ENCODE measurements at places on chromosomes 2 and 18.

GRCh38 chr2:8289111-8289510 is 392.7 kb upstream of the ID2 start:
- no peak for DNase-seq

DNA sequence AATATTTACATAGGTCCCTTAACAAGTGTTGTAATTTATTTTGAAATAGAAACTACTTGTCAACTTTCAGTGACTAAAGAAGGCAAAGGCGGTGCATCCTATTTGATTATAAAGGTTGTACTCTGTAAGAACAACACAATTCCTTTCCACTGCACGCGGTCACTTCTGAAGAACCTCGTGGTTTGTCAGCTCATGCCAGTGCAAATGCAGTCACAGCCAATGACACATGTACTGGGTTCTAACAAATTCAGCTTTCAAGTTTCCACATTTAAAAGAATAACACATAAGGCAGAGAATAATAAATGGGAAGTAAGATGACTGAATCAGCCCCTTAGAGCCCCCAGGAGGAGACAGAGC is 39.7 kb downstream of the CYB5A start:
- DNase-seq = no peak

DNA sequence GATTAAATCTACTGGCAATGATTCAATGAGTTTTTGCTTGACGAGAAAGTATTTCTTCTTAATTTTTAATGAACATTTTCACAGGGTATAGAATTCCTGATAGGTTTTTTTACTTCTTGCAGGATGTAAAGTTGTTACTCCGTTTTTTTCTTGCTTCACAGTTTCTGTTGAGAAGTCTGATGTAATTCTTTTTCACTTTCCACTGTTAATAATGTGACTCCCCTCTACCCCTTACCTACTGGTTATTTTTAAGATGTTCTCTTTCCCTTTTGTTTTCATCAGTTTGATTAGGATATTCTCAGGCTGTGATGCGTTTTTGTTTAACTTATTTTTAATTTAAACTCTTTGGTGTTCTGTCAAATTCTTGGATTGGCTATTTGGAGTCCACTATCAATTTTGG is 933.9 kb upstream of the PIK3C3 start:
- no peak for DNase-seq

GRCh38 chr2:37683921-37684780 is 12.7 kb upstream of the CDC42EP3 start:
- DNase-seq = no peak

DNA sequence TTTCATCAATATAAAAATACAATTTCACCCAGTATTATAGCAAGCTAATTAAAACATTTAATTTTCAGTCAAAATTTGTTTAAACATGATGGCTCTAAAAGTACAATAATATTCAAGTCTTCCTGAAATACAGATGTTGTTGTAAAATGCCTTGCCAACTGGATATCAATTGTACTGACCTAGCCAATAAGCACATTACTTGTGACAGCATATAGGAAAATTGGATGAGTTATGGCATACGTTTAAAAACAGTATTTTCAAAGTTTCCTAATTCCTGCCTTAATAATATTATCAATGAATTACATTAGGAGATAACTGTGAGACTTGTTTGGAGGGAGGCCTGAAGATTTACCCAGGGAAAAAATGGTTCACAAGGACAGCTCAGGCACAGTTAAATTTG is 336.9 kb upstream of the CDH20 start:
- no peak for DNase-seq

DNA sequence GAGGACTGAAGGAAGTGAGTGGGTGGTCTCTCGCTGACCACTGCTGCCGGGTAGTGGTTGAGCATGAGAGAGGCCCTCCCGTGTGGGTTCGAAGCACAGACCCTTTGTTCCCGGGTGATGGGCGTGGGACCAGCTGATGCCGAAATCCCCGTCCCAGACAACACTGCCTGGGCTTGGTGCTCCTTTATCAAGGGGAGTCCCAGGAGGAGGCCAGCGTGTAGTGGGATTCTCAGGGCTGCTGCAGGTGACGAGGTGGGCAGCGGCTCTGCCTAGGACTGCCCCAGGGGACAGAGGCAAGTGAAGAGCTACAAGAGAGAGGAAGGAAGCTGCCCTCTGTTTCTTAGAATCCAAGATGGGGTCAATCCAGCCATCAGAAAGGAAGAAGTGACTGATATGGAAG is 251.3 kb upstream of the PXDN start:
- DNase-seq = no peak

DNA sequence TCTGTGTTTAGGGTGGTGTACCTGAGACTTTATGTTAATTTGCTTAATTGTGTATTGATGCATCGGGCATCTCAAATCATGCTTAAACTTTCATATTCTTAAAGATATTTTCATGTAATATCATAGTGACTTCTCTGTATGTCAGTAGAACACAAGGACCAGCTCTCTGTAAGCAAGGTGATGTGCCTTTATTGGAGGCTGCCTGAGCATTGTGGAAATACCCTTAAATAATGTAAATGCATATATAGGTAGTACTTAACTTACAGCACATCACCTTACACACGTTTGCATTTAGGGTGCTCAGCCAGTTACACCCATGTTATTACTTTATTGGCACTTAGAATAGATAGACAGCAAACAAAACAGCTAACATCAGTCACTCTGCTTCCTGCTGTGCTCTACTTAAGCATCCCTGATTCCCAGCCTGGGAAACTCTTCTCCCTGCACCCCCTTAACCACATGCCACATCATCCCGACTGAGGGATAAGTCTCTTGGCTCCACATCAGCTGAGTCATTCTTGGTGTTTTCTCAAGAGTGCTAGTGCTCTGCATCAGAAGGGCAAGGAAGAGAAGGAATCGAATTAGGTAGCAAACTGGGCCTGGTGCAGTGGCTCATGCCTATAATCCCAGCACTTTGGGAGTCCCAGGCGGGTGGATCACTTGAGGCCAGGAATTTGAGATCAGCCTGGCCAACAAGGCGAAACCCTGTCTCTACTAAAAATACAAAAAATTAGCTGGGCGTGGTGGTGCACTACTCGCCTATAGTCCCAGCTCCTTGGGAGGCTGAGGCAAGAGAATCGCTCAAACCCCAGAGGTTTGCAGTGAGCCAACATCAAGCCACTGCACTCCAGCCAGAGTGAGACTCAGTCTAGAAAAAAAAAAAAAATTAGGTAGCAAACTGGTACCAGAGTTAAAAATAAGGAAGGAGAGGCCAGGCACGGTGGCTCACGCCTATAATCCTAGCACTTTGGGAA is 108.7 kb downstream of the MAP3K20 start:
- DNase-seq = peak; percentile 49

DNA sequence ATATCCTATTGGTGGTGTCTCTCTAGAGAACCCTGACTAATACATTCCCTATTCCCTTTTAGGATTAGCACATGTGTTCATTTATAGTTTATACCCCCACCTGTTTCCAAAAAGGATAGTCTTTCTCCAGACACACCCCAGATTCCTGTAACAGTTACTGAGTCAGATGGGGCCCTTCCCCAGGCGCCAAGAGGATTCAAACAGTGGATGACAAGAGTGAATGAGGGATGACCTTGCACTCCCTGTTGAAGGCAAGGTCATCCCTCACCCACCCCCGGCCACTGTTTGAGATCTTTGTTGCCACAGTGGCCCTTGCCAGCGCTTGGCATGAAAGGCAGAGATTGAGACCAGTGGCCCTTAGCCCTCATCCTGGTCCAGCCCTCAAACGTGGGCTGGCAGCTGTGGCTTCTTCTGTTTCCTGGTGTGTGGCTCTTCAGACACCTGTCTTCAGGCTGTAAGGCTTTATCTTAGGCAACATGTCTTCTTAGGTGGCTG is 15.3 kb upstream of the REEP1 start:
- DNase-seq = peak; percentile 14

- DNase-seq = no peak
Measured at GRCh38 chr2:239537633-239538356, 137.0 kb upstream of the HDAC4 start.

- DNase-seq = no peak
Measured at GRCh38 chr18:8889489-8889888, 184.1 kb downstream of the MTCL1 start.

DNA sequence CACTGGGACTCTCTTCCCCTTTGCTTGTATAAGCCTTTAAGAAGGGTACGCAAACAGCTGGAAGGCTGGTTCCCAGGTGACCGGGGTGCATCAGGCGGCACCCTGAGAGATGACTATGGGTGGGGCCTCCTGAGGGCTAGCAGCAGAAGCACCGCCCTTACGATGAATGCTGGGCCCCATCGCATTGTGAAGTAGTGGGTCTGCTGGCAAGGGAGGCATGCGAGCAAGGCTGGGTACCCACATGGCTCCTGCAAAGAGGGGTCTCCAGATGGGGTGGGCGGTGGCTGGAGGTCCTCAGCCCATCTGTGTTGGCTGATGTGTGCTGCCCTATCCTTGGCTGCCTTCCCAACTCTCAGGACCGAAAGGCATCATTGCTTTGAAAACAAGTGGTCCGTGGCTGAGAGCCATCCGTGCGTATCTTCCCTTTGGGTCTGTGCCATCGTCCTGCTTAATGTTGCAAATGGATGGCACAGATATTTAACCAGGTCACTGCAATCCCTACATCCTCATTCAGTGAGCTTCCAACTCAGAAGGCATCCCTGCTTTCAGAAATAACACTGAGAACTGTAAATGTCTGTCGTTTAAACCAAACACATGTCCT is 83.5 kb upstream of the GPC1 start:
- DNase-seq = no peak

- DNase-seq = no peak
Measured at GRCh38 chr2:135607561-135607960, 76.3 kb downstream of the R3HDM1 start.
